CD14-positive monocyte (primary cell): ENCODE measurements at places on chromosomes 1 and 21.
A peak's percentile ranks its signal among the peaks of the same experiment; 100 is the strongest.

DNA sequence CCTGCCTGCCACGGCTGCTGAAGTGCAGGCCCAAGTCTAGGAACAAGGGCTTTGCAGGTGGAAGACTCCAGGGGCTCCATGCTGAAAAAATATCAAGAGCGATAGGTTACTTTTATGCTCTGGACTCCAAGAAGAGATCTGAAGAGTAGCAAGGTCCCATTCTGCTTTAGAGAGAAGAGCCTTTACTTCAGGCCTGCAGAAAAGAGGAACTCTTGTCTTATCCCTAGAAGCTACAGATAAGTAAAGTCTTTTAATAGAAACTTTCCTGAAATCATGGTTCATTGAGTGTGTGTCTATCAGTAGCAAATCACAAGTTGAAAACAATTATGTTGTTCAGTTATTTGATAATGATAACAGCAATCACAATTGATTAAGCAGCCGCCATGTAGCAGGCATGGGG, 113.3 kb downstream of the TNR start:
- DNase-seq: no peak

DNA sequence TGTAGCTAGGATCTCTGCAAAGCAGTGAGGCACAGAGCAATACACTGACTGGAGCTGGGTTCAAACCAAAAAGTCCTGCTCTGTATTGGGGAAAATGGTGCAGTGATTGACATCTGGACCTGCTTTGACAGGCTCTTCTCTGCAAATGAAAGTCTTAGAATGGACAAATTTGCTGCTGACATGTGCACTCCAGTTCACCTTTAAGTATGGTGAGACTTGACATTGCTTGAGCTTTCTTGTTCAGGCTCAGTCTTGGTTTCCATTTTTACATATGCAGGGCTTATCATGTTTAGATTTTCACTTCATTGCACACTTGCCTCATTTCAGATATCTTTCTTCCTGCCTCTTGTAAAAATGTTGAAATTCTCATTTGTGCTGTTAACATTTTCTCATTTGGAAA, 1655.0 kb downstream of the MRPL39 start:
- no peak for DNase-seq

GRCh38 chr1:145961425-145962156, 2.8 kb downstream of the ANKRD34A start:
- DNase-seq: peak; percentile 37

GRCh38 chr1:173852105-173852504, 15.7 kb downstream of the GAS5 start:
- no peak for DNase-seq

GRCh38 chr1:25881266-25881665, 5.8 kb upstream of the PAQR7 start:
- no peak for DNase-seq

- no peak for DNase-seq
Measured at GRCh38 chr1:7266561-7266960, 481.3 kb downstream of the CAMTA1 start.

GRCh38 chr1:245958016-245958415, 549.1 kb downstream of the SMYD3 start:
- no peak for DNase-seq

DNA sequence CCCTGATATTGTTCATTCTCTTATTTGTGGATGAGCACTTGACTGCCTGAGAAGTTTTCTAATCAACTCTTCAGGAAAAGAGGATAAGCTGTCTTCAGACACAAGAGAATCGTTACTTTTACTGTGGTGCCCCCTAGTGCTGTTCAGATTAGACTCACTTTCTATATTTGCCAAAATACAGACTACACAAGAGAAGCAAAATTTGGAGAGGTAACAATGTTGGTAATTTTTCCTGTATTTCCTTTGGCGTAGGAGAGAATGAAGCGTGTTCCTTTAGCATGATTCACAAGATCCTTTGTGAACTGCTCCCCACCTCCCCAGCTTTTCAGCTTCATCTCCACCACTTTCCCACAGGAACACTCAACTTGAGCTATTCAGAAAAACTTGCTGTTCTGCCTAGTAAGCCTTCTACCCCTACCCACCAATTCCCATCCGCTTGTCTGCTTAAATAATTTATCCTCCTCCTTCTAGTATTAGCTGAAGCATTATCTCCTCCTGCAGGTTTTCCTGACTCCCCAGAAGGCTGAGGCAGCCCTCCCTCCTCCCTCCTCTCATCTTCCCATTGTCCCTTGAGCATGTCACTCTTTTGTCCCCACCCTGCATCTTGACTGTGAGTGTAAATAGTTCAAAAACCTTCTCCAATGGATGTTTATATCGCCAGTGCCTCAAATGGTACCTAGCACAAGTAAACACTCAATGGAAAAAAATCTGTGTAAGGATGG, 4.5 kb downstream of the TNFSF4 start:
- peak; percentile 37 for DNase-seq

DNA sequence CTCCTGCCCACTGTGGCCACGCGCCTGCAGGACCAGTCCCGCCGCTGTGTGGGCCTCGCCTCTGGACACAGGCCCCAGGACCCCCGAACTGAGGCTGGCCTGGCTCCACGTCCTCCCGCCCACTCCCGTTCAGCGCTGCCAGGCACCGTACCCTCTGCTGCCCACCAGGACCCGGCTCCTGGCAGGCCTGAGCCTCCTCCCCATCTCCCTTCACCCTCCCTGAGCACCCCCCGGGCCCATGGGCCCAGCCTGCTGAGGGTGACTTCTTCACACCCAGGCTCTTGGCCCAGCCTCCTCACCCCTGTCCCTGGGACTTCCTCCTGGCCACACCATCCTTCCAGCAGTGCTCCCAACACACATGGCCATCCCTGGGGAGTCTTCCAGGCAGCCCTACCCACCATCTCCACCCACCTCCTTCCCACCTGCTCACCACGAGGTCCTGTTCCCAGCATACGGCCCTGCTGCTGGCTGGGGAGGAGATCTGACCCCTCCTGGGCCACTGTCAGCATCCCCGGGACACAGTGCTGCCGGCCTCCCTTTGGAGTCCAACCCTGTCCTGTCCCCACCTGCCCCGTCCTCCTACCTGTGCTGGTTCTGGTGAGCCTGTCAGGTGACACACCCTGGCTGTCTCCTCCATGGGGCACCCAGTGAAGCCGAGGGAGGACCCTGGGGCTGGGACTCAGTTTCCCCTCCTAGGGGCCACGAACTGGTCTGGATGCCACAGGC, 53.7 kb downstream of the SLX9 start:
- DNase-seq: no peak

- DNase-seq: no peak
Measured at GRCh38 chr21:39296891-39297290, 16.5 kb downstream of the BRWD1 start.

- no peak for DNase-seq
Measured at GRCh38 chr1:23057301-23057700, 38.0 kb downstream of the KDM1A start.

DNA sequence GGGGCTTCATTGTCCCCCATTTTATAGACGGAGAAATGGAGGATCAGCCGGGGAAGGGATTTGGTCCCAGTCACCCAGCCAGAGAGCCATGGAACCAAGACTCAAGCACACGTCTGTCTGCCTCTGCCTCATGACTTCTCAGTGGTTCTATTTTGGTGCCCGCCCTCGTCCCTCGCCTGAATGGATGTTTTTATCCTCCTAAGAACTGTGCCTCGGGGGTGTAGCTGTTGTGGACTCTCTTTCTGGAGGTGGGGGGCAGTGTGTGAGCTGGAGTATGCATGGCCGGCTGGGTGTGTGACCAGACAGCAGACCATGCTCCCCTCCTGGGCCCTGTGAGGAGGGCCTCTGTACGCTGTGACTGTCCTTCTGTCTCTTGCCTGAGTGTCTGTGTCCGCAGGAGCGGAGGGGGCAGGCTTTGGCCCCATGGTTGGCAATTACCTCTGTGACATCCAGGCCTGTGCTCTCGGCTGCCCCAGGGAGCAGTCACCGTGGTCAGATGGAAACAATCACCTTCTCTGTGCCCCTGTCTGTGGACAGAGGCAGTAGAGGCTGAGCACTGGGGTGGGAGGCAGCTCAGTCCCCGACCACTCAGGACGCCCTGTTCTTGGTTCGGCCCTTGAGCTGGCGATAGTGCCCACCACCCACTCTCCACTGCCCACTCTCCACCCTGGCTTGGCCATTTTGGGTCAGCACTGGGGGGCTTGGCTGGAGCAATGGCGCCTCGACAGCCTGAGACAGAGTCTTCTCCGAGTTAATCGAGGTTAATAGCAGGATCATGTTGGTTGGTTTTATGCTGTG, 20.4 kb downstream of the WNT4 start:
- no peak for DNase-seq

GRCh38 chr21:33783187-33783979, 132.2 kb downstream of the ATP5PO start:
- no peak for DNase-seq

DNA sequence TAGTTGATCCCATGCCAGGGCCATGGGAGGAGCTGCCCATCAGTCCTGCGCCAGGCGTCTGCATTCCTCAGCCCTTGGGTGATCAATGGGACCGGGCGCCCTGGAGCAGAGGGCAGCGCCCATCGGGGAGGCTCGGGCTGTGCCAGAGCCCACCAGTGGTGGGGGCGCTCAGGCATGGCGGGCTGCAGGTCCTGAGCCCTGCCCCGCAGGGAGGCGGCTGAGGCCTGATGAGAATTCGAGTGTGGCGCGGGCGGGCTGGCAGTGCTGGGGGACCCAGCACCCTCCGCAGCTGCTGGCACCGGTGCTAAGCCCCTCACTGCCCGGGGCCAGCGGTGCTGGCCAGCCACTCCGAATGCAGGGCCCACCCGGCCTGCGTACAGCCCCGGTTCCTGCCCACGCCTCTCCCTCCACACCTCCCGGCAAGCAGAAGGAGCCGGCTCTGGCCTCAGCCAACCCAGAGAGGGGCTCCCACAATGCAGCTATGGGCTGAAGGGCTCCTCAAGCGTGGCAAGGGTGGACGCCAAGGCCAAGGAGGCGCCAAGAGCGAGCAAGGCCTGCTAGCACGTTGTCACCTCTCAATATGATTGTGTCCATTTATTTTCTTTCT, 238.1 kb upstream of the OLFM3 start:
- no peak for DNase-seq

DNA sequence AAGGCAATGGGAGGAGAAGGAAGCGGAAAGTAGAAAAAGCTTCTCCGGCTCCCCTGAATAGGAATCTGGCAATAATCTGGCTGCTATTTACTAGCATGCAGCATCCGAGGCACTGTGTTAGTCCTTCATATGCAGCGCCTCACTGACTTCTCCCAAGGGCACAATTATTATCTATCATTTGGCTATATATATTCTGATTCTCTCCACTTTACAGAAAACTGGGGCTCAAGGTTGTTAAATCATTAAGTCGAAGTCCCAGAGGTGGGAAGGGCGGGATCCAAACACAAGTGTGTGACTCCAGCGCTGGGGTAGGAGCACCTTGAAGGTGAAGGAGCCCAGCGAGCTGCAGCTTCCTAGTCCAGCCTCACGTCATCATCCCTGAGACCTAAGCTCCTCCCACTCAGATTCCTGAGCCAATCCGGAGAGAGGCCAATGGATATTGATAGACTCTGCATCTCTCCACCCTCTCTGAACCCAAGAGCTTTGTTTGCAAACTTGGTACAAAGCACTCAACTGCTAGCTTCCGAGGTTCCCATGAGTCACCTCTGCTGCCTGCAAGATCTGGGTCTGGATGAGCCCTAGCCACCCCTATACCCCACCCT, 16.6 kb upstream of the EYA3 start:
- no peak for DNase-seq

DNA sequence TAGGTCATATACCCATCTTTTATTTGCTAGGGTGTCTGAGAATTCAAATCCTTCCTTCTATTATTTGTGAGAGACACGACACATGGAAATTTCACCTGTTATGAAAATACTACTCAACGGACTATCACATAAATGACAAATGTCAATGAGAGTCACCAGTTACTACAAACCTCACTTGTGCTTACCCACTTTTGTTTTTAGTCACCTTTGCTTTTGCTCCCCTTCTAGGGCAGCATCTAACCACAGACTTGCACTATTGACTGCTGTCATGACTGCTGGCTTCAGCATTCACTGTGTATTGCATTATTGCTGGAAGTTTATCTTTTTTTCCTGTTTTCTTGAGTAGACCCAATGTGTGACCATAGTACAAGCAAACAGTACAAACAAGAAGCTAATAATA, 1048.0 kb downstream of the PLA2G4A start:
- no peak for DNase-seq

DNA sequence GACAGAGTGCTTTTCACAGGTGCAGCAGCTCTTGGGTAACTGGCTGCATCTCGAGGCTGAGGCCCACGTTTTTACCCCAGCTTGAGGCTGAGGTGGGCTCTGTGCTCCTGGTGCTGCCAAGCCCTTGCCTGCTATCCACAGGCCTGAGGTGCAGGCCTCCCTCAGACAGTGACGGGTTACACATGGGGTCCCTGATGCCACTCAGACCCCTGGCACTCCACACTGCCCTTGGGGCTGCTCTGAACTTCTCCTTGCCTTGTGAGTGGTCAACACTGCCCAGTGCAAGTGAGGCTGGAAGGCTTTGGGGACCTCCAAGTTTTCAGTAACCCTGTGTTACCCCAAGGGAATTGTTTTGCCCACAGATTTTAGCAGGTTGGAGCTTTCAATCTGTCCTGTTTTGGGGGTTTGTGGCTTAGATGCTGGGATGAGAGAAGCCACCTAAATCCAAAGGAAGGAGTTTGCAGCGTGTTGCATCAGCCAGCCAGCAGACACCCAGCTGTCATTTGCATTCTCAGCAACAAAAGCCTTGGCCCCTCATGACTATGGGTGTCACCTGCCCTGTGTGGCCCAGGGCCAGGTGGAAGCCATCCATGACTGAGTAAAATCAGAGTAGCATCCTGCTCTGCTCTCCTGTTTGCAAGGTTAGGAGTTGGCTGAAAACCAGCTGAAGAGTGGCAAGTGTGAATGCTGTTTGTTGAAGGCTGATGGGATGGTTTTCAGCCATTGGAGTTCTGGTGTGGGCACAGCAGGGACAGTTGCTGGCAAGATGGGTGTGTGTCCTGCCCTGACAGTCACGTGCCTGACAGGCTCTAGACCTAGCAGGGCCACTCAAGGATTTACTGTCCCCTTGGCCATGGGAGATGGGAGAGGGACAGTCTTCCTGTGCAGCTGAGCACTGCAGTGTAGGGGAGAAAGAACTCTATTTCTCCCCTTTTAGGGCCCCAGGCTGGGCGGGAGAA, 3.2 kb downstream of the RNF187 start:
- DNase-seq: no peak

- DNase-seq: peak; percentile 85
Measured at GRCh38 chr1:51303751-51304251, 26.6 kb downstream of the TTC39A start.

- DNase-seq: no peak
Measured at GRCh38 chr1:19484798-19485361, 459 bp downstream of the CAPZB start.

- no peak for DNase-seq
Measured at GRCh38 chr1:29603622-29604021, 367.3 kb downstream of the PTPRU start.

- DNase-seq: no peak
Measured at GRCh38 chr21:42596657-42597056, 56.8 kb upstream of the PDE9A start.

GRCh38 chr1:33087677-33088076, 6.7 kb downstream of the AZIN2 start:
- DNase-seq: no peak
